ENCODE measurements at places on chromosomes 1 and 21.
A peak's percentile ranks its signal among the peaks of the same experiment; 100 is the strongest.

DNA sequence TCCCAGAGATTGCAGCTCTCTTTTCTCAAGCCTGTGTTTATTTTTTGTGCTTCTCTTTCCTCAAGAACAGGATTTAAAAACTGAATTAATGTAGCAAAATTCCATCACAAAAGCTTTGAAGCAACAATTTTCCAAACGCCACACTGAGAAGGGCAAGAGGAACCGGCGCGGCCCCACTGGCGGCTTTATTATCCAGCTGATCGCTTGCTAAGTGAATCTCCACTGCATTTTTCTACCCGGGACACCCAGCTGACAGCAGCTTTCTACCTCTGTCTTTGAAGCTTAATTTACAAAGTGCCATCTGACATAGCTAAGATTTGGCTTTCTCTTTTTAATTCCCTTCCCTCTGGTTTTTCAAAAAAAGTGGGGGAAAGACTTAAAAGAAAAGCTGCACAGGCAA lies 369.3 kb upstream of the C1orf174 start:
- no peak for DNase-seq

GRCh38 chr1:166322470-166322869 lies 155.7 kb upstream of the FAM78B start:
- no peak for DNase-seq

DNA sequence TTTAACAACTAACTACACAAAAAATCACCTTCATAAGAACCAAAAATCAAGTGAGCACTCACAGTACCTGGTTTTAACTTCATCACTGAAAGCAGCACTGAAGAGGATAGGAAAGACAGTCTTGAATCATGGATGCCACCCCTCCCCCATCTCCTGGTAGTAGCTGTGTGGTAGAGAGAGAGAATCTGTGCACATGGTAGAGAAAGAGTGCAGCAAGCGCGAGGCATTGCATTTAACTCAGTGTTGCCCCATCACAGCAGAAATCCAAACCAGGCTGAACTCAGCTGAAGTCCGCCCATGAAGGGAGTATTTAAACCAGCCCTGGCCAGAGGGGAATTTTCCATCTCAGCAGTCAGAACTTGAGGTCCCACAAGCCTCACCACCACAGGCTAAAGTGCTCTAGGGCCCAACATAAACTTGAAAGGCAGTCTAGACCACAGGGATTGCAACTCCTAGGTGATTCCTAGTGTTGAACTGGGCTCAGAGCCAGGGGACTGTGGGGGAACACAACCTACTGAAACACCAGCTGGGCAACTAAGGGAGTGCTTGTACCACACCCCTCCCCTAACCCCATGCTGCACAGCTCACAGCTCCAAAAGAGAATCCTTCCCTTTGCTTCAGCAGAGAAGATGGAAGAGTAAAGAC lies 38.4 kb downstream of the VAV3 start:
- DNase-seq, result no peak

GRCh38 chr1:245051349-245052221 lies 103.2 kb upstream of the KIF26B start:
- DNase-seq, result no peak

DNA sequence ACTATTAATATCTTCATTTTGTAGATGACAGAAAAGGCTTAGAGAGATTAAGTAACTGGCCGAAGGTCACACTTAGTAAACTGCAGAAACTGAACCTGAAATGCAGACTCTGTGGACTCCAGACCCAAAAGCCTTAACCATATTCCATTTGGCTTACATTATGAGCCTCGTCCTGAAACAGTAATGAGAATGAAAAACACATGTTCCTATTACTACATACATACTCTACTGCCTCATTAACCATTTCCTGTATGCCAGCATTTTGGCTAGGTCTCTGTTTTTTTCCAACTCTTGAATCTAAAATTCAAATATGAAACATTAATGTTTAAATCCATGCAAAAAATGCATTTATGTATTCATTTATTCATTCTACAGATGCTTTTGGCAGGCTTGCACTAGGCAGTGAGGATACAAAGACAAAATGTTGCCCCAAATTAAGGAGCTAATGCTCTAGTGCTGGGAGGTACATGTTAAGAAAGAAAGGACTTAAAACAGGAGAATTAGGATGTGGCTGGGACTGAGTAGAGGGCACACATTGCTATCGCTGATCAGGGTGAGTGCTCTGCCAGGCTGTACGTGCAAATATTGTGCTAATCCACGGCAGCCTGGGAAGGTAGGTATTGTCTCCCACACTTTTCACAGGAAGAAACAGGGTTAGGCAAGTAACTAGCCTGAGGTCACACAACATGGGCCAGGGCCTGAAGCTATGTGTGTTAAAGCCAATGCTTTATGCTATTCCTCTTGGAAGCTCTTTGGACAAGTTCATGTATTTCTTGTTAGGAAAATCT lies 14.0 kb downstream of the DEGS1 start:
- DNase-seq, result no peak

DNA sequence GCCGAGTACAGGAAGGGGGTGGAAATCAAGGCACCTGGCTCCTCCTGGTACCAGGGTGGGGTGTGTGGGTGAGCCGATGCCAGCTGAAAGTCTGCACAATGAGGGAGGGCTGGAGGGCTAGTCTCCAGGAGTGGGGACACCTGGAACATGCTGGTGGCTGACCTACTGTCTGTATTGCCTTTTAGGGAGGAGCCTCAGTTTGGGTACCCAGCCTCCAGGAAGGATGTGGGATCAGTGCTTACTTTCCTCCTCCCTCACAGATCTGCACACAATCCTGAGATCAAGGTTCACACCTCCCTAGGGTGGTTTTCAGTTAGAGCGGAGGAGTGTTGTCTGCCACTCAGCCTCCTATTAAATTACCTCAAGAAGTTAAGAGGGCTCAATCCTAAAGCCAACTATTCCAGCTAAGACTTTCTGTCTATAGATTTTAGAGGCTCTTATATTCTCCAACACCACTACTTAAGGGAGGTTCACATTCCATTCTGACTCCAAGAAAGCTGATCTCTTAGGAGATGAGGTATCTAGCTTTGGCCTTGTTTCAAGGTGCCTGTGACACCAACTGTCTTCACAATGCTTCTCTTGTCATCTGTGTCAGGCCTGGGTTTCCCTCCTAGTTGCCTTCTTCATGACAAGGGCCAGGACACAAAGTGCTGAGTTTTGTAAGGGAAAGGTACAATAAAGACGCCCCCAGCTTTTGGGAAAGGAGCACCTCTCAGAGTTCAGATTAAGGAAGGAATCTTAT lies 15.7 kb downstream of the SSR2 start:
- DNase-seq, result no peak

DNA sequence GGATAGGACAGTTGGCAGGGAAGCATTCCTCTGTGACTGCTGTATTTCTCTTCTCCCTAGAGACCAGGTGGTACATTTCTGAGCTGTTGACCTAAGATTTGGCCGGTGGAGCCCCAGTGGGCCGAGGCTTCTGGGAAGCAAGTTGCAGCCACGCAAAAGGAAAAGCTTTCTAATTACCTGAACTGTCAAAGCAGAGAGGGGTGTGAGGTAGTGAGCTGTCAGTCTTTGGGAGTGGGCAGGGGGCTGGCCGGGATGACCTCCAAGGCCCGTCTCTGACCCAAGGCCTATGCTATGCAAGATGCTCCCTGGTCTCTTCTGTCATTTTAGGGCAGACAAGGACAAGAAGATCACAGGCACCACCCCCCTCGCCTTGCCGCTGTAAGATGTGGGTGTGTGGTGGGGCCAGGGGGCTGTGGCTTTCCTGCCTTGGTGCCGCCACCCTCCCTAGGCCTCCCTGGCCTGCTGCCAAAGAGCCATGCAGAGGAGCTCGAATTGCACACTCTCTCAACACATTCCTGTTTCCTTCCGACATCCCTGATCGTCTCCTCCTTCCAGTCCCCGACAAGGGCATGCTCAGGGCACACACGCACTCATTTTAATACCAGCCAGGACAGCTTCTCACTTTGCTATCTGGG lies 7.7 kb downstream of the PADI1 start:
- peak; percentile 10 for DNase-seq

GRCh38 chr1:9281908-9282695 lies 10.6 kb upstream of the SPSB1 start:
- DNase-seq, result no peak

DNA sequence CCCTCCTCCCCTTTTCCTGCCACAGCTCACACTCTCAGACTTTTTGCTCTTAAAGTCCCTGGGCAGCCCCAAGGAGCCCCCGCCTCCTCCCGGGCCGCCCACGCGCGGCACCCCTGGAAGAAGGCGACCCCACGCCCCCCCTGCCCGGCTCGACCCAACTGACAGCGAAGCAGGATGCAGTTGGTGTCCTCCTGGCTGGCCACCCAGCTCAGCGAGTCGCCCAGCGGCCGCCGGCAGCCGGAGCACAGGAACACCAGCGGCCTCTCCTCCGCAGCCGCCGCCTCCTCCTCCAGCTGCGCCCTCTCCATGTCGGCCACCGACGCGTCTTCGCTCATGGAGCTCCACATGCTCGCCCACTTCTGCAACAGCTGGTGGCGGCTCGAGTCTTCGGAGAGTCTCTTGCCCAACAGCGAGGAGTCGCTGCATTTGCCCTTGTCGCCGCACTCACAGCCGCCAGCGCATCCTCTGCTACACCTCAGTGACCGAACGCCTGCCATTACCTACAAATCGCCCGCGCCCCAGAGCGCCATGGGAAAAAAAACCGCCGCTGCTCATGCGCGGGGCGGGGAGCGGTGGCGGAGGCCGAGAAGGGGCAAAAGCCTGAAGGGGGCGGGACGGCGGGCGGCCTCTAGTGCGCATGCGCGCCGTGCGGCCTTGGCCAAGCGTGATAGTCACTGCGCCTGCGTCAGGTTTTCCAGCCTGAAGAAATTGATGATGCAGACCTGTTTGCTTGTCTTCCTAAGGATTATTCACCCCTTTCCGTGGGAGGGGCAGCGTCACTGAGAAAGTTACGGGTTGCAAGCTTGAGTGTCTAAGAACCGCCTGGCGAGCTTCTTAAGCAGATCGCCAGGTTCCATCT lies at the start of gene MIS18A:
Gene MIS18A (minus strand): TSS at position 532 of the 859 bp plus-strand sequence. CDS start 35 bp downstream, at position 497.
- DNase-seq, result peak; percentile 92

- DNase-seq, result no peak
Measured at GRCh38 chr1:8096105-8097011, 70.2 kb upstream of the ERRFI1 start.

- DNase-seq, result no peak
Measured at GRCh38 chr1:43545695-43546387, 15.2 kb downstream of the PTPRF start.

DNA sequence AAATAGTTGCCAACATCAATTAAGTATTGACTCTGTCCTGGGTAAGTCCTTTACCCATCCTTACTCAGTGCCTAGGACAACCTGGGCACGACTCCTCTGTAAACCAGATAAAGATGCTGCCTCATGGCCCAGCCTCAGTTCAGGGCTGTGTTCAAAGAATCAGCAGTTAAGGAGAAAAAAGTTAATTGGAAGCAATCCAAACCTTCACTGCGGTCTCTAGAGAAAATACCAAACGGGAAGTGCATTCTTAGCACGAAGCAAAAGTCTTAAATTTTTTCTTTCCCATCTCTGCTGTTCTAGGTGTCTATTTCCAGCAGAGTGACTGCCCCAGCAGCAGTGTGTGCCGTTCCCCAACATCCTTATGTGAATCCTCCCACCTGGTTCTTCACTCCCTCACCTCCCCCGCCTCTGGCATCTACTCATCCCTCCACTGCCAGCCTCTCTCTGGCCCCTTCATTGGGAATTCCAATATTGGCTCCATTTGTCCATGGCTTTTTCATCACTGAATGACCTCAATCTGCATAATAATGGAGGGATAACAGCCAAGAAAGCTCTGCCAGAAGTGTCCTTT lies 23.2 kb downstream of the KANK4 start:
- no peak for DNase-seq

DNA sequence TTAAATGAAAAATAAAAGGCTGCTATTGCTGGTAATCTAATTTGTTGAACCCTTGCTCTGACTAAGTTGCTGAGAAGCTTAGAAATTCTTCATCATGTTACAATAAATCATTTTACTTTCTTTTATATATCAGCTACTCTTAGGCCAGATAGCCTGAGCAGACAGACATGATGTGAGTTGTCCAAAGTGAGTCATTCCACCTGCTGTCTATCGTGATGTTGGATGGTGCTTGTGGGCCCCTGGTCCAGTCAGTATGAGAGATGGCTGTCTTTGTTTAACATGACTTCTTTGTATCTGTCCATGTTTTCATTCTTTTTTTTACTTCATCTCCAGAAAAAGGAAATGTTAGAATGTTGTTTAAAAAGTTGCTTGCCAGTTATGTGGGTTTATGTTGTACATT lies 188.8 kb downstream of the ADGRL2 start:
- no peak for DNase-seq

GRCh38 chr1:54577612-54578011 lies 29.6 kb downstream of the ACOT11 start:
- no peak for DNase-seq

- DNase-seq, result no peak
Measured at GRCh38 chr1:1026599-1027413, 6.9 kb downstream of the AGRN start.

GRCh38 chr1:221704306-221704705 lies 37.6 kb downstream of the DUSP10 start:
- DNase-seq, result no peak

GRCh38 chr1:111733183-111733991 lies 5.8 kb downstream of the INKA2 start:
- no peak for DNase-seq

GRCh38 chr1:179805291-179806195 lies 62.5 kb downstream of the FAM163A start:
- no peak for DNase-seq

GRCh38 chr21:45982092-45982757 lies 655 bp downstream of the COL6A1 start:
- DNase-seq, result no peak

DNA sequence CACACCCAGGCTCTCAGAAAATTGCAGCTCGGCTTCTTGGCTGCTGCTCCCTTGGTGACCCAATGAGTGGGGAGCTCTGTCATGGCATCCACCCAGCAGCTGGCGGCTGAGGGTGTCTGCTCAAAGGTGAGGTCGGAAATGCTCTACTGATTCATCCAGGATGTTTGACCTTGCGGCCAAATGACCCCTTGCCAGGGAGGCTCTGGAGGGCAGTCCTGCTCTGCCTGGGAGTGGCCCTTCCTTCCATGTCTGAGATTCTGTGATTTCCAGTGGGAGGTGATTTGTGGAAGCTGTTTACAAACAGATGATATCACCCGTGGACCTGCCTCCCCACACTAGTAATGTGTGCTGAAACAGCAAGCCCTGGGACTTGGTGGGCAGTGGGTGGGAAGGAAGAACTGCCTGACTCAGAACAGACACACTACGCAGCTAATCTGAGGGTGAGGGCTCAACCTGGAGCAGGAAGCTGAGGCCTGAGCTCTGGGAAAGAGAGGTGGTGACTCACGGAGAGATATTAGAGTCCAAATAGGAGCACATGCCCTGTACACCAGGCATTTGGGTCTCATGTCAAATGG lies 3.0 kb downstream of the CRCT1 start:
- no peak for DNase-seq

GRCh38 chr1:245987219-245987545 lies 519.9 kb downstream of the SMYD3 start:
- no peak for DNase-seq

All from NK-92 treated with Interleukin-12 subunit alpha and Interleukin-12 subunit beta, amount 100 ng/mL, for 24 hours (cell line).